DMS79 treated with DMSO at 0.1 percent for 48 hours (cell line): ENCODE measurements at places on chromosomes 6 and 20.

DNA sequence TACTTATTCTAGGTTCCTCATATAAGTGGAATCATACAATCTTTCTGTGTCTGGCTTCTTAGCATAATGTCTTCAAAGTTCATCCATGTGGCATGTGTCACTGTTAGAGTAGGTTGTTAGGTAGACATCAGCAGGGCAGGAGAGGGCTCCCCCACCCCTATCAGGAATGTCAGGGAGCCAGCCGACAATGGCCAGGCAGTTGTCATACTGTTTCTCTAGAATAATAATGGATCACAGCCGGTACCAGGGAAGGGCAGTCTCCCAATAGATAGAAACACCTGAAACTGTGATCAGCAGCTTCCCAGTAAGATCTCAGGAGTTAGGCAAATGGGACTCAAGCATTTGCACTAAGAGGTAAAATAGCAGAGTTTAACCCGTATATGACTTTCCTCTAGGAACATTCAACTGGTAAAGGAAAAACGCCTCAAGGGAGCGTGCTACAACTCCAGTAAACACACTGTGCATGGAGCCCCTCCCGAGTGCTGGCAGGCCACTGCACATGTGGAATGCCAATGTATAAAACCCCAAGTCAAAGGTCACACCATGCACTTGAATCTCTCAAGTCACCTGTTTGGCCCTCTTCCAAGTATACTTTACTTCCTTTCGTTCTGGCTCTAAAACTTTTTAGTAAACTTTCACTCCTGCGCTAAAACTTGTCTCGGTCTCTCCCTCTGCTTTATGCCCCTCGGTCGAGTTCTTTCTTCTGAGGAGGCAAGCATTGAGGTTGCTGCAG lies 29.8 kb upstream of the SIRT5 start:
- DNase-seq: no peak

DNA sequence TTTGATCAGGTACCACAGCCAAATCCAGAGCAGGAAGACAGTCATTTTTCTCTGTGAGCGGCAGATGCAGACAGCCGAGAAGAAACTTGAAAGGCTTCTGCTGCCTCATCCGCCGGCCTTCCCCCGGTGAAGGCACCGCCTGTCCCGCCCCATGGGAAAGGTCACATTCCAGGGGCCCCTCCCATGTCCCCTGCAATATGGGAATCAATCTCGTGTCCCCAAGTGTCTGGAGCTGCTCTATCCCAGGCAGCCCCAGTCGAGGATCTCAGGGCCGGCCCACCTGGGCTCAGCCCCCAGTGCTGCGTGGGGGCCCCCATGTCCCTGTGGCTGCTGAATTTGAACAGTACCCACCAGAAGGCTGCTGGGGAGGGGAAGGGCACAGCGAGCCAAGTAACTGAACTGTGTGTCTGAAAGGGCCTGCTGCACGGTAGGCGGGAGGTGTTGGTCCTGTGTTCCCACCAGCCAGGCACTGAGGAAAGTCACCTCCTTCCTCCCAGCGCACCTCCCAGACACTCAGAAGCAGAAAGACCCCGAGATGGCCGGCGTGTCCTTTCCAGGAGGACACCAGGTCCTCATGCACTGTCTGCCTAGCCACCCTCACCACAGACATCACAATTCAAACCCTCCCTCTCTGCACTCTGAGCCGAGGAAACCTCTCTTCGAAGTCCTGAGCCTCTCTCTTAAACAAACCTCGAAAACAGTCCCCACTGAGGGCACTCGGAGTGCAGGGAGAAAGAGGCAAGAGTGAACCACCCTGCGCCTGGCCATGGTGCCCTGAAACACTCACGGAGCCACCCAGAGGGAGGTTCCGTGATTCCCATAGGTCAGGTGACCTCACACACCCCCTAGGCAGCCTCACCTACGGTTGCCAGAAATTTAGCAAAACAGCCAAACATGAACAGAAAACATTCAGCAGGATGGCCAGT lies 99.3 kb downstream of the PSMB1 start:
- DNase-seq: no peak

DNA sequence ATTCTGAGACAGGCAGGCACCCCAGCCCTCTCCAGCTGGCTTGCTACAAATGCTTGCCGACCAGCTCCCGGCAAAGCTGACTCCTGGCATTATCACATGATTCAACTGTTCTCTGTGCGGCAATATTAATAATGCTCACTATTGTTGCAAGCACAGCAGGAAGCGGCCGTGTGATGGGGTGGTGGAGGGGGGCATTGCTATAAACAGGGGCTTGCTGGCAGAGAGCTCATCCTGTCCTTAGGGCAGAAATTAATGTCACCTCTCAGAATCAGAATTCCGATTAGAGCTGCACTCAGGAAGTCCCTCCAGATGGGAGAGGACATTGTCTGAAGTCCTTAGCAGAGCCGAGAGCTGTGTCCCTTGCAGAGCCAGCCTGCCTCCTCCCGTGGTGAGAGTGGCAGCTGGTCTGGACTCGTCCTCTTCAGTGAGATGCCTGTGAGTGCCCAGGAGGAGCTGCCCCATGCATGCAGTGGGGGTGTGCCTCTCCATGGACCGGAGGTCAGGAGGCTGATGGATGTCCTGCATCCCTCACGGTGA lies 162.5 kb downstream of the CDH4 start:
- DNase-seq: peak; percentile 14

DNA sequence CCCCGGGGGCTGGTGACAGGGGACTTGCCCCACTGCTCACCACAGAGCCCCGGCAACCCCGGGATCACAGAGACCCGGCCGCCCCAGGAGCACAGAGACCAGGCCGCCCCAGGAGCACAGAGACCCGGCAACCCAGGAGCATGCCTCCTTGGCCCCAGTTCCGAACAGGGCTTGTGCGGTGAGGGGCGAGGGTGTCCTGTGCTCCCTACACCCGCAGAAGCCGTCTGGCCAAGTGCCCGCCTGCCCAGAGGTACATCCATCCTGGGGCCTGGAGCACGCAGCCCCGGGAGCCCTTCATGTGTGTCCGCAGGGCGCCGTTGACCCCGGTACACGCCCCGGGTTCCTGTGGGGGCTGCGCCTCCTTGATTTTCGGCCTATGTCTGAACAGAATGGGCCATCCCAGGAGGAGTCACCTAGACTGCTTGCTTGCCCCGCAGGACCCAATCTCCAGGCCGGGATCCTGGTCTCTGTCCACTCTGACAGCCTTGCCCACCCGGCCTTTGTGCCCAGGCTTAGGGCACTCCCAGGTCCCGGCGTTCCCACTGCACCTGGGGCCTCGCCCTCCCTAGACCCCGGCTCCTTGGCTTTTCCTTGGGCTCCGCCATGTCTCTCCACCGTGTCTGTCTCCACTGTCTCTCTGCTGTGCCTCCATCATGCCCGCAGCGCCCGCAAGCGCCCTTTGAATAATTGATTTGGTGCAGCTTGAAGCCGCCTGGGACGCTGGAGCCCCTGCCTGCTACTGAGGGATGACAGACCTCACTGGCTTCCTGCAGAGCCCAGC lies 219.8 kb downstream of the ERMARD start:
- DNase-seq: no peak

- DNase-seq: peak; percentile 40
Measured at GRCh38 chr6:152948150-152948768, 34.6 kb downstream of the FBXO5 start.

GRCh38 chr6:150332939-150333584 lies 35.8 kb upstream of the IYD start:
- DNase-seq: no peak

GRCh38 chr20:63335711-63336110 lies 25.4 kb downstream of the CHRNA4 start:
- no peak for DNase-seq

GRCh38 chr6:112927641-112928320 lies 580.7 kb downstream of the RFPL4B start:
- no peak for DNase-seq

- DNase-seq: no peak
Measured at GRCh38 chr6:131107151-131107550, 28.1 kb upstream of the AKAP7 start.

DNA sequence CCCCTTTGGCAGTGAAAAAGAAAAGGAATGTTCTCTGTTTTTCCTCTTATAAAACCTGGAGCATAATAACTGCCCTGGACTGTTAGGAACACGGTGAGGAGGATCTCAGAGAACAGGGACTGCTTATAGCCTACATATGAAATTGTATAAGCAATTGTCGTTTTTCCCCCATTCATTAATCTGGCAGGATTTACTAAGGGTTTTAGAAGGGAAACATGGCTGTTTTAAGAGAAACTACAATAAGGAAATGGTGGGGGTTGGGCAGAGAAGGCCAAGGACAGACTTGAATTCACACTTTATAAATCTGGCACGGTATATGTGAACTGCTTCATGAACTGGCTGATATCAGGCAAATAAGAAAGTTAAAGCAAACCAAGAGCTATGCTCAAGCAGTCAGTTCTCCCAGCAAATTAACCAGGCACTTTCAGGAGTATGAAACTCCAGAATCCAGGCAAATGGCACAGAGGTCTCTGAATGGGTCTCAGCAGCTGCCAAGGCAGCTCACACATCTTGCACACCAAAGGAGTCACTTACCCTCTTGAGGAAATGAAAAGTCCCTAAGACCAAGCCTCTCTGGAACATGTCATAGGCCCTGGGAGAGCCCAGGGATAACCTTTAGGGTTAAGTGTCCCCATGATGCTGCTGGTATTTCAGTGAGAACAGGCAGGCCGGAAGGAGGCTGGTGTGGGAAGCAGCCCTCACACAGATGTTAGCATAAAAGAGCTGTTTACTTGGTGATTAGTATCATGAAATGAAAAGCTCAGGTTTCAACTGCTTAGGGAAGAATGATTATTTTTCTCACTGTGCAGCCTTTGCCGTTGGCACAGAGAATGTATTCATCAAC lies 260.5 kb upstream of the MARCKS start:
- peak; percentile 14 for DNase-seq

DNA sequence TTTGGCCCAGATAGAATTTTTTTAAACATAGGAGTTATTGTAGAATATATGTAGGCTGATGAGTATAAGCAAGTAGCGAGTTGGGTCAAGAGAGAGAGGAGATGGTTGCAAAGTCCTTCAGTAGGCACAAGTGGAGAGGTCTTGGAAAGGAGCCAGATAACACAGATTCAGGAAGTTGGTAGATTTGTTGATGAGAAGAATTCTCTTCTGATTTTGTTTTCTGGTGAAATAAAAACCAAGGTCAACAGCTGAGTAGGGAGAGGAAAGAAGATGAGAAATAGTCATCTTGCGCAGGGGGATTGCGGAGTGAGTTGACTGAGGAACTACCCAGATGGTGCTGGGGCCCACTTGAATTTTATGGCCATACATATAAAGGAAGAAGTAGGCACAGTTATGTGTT lies 17.4 kb upstream of the CD83 start:
- DNase-seq: peak; percentile 45
